Mesenteric fat pad (tissue), 1 donor: ENCODE measurements at places on chromosomes 5 and 9. TPM values are rescaled to one million over a fixed set of nuclear protein-coding genes. Genes with fewer than 3 reads are reported as not detected.

- no peak for DNase-seq
Measured at GRCh38 chr5:82628364-82628910, 350.3 kb upstream of the RPS23 start.

DNA sequence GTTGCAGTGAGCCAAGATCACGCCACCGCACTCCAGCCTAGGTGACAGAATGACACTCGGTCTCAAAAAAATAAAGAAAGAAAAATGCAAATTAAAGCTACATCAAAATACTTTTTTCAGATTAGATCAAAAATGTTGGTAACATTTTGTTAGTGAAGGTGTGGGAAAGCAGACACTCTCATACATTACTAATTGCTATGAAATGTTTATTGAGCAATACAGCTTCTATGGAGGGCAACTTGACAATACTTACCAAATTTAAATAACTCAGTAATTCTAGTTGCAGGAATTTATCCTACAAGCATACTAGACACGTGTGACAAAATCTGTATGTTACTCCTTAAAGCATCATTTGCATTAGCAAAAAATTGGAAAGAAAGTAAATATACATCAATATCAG lies 4.1 kb downstream of the TRIM23 start:
- DNase-seq = no peak

DNA sequence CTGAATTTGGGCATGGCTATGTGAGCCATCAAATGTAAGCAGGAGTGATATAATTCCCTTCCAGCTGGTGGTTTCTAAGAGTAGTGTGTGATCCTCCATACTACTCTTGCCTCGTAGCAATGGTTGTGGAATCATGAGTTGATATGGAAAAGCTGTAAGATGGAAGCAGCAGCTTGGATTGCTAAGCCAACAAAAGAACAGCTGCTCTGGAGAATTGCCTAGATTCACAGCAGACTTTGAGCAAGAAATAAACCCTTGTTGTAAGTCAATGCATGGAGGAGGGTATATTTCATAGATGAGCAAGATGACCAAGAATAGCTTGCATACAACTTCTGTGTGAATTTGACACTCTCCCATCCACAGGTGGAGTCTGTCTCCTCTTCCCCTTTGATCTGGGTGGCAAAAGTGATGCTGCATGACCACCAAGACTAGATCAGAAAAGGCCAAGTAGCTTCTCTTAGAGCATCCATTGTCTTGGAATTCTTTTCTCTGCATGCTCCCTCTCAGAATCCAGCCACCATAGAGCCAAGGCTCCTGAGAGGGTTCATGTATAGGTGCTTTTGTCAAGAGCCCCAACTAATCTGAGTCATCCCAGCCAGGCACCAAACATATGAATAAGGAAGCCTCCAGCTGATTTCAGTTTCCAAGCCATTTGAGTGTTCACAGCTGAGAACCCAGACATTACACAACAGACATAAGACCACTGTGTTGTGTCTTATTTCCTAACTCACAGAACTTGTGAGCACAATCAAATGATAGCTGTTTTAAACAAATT lies 79.0 kb downstream of the PRLR start:
- DNase-seq = no peak

DNA sequence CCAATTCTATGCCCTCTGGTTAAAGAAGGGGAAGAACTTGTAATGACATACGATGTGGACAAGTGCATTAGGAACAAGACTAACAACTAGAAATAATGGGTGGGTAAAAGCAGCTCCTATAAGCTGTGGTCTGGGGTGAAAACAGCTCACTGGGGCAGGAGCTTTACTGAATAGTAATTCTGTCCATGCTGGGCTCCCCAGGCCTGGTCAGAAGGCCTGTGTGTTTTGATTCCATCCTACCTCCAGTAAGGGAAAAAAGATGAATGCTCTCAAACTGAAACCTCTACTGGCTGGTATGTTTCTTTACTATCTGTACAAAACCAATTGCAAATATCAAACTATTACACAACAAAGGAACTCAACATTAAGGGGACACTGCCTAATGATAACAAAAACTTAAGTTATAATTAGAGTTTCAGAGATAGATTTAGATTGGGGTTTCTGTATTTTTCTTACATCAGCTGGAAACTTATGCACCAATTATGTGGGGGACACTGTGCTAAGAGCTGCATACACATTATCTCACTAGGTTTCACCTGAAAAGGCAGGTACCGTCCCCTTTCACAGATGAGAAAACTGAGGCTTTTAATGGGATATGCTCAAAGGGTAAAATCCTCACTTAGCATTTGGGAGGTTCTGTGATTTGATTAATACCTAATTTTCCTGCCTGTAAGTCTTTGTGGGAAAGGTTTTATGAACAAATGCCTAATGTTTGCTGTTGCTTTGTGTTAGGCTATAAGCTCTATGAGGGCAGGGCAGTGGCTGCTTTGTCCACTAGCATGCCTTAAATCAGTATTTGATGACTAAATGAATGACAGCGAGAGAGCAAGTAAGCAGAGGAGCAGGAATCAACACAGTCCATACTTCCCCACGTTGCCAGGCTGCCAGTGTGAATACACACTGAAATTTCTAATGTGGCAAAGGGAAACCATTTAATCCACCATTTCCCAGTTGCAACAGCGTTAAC lies 53.6 kb downstream of the ELL2 start:
- no peak for DNase-seq

DNA sequence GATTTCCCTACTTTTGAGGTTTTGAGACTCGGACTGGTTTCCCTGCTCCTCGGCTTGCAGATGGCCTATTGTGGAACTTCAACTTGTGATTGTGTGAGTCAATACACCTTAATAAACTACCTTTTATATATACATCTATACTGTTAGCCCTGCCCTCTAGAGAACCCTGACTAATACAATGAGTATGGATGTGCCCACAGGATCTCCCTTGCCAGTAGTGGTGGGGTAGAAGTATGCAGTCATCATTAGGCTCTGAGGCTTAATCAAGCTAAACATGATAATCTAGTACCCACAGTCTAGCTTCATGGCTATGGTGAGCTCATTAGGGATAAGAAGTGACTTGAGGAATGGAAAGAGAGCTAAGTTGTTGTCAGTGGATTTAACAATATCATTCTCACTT lies 412.8 kb upstream of the PTGER4 start:
- no peak for DNase-seq

GRCh38 chr9:106482733-106483132 lies 380.2 kb upstream of the ZNF462 start:
- DNase-seq = no peak

- DNase-seq = no peak
Measured at GRCh38 chr5:124584991-124585715, 161.3 kb downstream of the ZNF608 start.

DNA sequence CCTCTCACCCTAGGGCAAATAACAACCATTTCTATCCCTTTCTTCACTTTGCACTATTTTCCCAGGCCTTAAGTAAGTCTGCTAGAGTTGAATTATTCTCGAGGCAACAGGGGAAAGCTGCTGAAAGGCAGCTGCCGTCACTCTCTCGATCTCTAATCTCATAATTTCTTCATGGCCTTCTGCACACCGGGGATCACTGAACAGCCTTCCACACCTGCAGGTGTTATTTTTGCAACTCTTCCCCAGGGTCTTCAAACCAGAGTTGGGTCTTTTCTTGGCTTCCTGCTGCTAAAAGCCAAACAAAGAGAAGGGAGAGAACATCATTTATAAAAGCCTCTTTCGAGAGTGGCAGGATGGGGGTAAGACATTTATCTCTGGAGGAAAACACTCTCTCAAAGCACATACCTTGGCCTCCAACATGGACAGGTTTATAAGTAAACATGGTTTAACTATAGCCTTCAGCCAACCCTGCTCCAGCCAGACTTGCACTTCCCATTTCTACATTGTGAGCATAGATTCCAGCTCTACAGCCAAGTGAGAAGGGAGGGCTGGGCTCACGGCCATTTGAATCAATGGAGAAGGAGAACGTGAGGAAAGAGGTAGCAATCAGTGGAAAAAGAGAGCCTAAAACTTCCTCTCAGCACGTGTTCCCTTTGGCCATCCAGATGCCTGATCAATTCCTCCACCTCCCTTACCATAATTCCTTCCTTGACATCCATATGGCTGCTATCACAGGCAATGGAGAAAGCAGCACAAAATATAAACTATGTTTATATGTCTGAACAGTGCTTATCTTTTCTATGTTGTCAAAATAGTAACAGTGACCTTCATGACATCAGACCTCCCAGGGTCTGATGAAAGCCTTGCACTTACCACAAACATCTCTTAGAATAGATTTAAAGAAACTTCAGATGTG lies 464.9 kb downstream of the TLE1 start:
- no peak for DNase-seq

- DNase-seq = no peak
Measured at GRCh38 chr5:1295650-1296037, 776 bp upstream of the TERT start.

DNA sequence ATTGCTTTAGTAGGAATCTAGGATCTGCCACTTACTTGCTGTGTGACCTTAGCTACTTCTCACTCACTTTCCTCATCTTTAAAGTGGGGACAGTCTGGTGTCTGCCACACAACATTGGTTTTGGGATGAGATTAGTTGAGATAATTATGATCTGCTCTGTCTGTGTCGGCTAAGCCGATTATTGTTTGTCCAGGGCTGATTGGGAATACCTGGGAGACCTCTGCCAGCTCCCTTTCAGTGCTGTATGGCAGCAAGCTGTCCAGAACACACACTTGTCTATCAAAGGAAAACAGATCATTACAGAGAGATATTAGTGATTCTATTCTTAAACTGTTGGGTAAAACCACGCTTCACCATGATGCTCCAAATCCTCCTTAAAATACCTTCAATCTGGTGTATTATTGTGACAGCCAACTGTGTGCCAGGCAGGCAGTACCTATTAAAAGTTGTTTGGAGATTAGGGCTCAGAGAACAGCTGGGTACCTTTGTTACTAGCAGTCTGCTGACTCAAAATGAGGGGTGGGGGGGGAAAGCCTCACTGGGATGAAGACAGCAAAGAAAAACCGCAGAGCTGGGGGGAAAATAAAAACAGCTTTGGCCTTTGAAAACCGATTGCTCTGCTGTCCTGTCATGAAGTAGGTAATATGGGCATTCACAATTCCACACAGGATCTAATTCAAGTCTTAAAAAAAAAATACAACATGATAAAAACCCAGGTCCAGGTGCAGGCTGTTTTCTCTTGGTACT lies 458.4 kb upstream of the C9orf72 start:
- no peak for DNase-seq

GRCh38 chr5:86129009-86129408 lies 488.7 kb upstream of the COX7C start:
- DNase-seq = no peak

DNA sequence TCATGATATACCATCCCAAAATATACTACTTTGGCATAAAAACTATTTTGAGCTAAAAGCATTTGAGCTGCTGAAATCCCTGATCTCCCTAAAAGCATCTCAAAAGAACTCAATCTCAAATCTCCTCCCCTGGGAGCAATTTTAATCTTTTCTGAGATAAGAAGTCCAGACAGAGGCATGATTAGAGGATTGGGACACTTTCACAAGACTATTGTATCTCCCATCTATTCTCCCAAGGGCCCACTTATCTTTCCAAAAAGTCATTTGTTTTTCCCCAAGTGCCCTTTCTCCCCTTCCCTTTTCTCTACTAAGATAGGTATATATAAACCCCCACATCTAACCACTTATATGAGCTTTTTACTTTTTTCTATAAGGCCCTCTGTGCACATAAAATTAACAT lies 79.7 kb downstream of the ALDH7A1 start:
- DNase-seq = no peak

DNA sequence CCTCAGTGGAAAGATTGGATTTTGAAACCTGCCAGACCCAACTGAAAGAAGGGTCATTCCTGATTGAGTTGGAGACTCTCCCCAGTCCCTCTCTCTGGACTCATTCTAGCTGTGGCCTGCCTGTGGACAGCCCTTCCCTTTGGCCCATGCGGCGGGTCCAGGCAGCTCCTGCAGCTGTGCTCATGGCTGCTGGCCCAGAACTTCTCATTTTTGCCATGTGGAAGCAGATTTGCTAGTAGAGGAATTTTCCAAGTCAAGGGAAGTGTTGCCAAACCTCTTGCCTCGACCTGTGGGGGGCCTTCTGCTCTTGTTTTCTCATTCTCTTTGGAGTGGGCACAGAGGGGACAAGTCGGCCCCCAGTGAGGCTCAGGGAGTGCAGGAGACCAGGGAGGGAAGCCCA lies 89.2 kb downstream of the ANKRD33B start:
- peak; percentile 71 for DNase-seq

The PDGFRB gene
- total RNA-seq = 201 TPM

The FOXD4L5 gene
- total RNA-seq = not detected

GRCh38 chr5:142531977-142532780 lies 153.7 kb downstream of the FGF1 start:
- DNase-seq = no peak

DNA sequence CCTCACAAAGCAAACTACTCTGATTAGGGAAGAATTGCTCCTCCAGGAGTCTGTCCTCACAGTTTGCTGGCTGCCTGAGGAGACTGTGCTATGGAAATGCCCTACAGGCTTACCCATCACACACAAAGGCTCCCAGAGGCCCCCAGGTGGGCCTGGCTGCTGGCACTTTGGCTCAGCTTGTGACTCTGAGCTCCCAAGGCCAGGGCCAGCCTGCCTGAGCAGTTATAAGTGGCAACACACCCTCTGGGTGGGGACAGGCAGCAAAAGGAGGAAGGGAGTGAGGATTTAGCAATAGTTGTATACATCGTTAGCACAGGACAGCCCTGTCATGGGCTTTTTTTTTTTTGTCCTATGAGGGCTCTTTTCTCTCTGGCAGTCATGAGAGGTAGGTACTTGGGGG lies 103.5 kb downstream of the DAPK1 start:
- no peak for DNase-seq
